Left kidney (tissue), 8 donors: ENCODE measurements at places on chromosomes 7 and 10. TPM values are rescaled to one million over a fixed set of nuclear protein-coding genes. Genes with fewer than 3 reads are reported as not detected.

The CBX3 gene
- 391 TPM for polyA plus RNA-seq

The NKX1-2 gene
- not detected for polyA plus RNA-seq

The OTUD1 gene
- 23.8 TPM for polyA plus RNA-seq

The VSTM4 gene
- polyA plus RNA-seq: 15.8 TPM

DNA sequence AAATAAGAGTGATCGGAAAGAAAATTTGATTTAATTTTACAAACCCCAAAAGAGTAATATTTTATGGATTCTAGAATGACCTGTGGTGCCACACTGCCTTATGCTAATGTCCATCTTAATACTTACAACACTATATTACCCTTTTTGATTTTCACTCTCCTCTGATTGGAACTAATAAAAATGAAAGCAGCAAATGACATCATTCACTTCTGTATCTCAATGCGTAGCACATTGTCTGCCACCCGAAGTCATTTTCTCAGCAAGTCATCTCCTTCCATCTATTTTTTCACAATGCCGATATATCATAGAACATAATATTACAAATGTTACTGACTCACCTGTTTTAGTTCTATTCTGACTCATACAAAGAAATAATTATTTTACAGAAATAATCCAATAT, 127.5 kb upstream of the PCLO start:
- DNase-seq: no peak

DNA sequence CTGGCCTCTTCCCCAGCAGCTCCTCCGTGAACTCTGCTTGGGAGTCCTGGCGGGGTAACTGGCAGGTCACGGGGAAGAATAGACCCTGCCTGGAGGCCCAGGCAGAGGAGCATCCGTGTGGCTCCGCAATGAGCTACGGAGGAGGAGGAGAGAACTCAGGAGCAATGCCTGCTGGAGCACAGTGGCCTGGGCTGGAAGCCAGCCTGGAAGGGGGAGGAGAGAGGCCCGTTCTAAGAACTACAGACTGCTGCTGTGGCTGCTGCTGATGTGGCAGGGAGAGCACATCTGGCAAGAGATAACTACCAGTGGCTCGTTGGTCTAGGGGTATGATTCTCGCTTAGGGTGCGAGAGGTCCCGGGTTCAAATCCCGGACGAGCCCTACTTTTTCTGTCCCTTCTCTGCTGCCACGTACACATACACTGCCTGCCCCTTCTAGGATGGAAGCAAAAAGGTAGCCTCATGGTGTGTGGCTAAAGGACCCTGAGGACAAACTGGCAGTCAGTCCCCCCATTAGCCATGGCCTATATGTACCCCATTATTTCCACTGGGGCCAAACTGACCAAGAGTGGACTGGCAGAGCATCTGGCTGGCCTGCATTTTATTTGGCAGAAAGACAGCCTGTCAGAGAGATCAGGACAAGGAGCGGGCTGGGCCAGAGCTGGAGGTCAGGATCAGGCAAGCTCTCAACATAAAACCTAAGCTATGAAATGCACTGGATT, 7.7 kb upstream of the OPN1SW start:
- peak; percentile 52 for DNase-seq

DNA sequence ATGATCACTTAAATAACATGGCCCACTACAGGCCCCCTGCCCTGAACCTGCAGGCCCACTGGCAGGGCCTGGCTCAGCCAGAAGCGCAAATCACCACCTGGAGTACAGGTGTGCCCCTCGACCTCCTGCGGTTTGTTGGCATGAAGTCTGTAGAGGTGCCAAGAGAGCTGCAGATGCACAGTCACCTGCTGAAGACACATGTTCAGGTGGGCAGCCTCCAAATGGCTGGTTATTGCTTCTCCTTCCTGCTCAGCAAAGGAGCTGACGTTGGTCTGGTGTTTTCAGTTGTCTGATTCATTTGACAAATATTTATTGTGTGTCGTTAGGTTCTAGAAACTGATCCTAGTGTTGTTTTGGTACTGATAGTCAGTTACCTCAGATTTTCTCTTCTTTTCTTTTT, 29.0 kb downstream of the DHTKD1 start:
- DNase-seq: no peak

- DNase-seq: no peak
Observed at GRCh38 chr10:112585960-112586359, 138.9 kb downstream of the VTI1A start.

DNA sequence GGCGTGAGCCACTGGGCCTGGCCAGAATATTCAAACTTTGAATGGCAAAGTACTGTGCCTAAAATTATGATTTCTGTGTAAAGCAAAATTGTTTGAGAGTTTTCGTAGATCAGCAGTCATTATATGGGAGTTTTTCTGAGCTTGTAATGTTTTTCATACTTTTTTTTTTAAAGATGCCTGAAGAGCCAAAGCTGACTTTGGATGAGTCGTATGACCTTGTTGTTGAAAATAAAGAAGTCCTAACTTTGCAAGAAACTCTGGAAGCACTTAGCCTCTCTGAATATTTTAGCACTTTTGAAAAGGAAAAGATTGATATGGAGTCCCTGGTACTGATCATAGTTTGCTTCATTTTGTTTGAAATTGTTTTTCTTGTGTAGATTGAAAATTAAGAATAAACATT, 26.7 kb downstream of the SEC23IP start:
- no peak for DNase-seq
